ENCODE measurements at places on chromosomes 5 and 9.

DNA sequence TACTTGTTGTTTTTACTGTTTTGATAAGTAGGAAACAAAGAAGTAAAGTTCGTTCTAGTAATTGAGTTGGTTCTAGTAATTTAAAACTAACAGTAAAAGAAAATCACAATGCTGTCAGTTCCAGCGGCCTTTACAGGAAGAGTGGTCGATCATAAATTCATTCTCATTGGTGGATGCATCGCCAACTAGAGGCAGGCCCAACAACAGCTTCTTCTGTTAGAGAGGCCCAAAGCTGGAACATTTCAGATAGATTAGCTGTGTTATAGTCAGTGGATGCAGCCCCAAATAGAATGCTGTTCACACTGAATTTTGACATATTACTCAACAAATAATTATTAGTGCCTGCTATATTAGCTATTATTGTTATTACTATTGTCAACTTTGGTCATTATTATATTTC lies 80.8 kb downstream of the ARRDC3 start:
- DNase-seq = no peak

GRCh38 chr5:72598401-72599064 lies 91.3 kb upstream of the ZNF366 start:
- DNase-seq = peak; percentile 89

GRCh38 chr5:125700380-125700861 lies 722.8 kb upstream of the GRAMD2B start:
- DNase-seq = no peak

- no peak for DNase-seq
Observed at GRCh38 chr5:43123887-43124286, 3.2 kb downstream of the ZNF131 start.

DNA sequence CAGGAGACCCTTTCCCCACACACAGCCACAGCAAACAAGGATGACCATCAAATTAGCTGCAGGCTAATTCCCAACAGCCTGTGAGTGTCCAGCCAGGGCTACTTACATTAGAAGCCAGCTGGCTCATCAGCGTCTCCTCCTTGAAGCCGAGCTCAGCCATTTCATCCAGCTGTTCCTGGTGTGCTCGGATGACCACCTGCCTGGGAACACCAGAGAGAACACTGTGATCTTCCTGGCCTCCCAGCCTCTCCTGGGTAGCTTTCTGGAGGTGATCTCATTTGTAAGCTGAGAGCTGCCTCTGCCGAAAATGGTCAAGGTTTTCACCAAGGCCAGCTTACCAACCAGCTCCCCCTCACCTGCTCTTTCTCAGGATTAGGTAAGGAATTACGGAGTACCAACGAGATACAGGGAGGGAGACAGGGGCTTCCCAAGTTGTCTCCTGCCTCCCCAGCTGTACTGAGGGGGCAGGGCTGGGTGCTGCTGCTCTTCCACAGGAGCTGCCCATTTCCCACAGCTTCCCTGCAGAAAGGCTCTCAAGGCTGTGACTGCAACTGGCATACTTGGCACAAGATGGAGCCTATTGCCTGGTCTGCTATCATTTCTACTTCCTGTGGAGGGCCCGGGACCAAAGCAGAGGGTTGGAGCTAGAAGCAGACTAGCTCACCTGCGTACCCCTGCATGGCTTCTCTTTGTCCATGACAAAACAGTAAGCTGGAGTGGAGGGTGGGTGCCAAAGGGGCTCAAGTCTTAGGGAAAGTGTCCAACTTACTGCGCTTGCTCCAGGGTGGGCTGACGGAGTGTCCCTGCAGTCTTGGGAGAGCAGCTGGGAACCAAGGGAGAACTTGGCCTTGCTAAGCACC lies 73.9 kb downstream of the KIF24 start:
- DNase-seq = no peak

DNA sequence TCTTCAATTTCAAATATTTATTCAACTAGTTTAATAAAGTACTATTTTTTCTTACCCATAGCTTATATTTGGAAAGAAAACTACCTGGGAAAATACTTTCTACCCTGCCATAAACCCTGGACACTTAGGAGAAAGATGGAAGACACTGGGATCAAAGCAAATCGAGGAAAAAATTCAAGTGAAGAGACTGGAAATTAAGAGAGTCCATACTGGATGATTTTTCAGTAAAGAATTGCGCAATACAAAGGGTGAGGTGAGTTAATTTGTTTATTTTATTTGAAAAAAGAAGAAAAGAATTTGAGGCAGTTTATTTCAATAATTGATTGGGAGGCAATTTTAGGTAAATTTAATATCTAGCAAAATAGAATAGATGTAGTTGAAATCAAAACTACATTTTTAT lies 331.8 kb upstream of the ITGA1 start:
- DNase-seq = no peak

DNA sequence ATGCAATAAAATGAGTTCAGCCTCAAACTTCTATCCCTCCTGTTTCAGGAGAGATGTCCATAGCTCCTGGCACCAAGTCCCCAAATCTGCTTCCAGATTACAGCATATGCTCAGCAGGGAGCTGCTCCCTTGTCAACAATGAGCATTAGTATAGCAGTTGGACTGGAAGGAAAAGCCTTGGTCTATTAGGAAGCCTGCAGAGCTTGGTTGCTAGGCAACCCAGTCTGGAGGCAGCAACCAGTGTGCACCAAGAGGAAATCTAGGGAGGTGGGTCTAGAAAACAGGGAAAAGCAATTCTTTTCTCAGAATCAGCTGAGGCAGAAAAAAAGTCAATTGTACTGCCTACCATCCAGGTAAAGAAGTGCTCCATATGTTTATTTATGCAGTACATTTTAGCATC lies 229.5 kb upstream of the NMUR2 start:
- DNase-seq = no peak

DNA sequence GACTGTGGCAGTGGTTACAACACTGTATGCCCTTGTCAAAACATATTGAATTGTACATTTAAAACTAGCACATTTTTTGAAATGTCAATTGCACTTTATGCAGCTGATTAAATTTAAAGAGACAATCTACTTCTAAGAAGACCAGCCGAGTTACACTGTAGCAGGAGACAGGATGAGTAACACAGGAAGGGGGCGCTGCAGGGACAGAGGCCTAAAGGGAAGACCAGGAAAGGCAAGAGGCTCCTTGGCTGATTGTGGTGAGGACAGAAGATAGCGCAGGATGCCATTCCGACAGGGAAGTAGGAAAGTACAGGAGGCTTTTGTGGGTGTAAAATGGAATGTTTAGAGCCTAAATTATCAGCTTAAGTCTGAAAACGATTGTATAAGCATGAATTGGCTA lies 28.2 kb upstream of the PPP2R2B start:
- DNase-seq = no peak

- DNase-seq = no peak
Observed at GRCh38 chr9:124794902-124795491, 18.1 kb downstream of the OLFML2A start.

GRCh38 chr5:91266184-91266705 lies 116.9 kb downstream of the ARRDC3 start:
- no peak for DNase-seq

DNA sequence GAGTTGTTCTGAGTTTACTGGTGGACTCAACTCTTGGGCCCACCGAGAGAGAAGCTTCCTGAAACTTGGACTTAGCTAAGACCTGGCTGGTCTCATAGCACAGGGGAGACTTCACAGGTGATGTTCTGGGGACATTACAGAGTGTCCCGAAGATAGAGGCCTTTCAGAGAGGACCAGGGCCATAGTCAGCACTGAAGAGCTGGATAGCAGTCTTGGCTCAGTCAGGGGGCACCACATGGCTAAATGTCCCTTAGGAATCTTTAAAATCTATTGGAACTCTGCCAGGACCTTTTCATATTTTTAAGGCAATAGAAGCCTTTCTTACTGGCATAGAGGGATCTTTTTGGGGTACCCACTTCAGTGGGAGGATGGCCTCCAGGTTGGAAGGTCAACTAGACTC lies 59.8 kb upstream of the CPLX2 start:
- DNase-seq = no peak

- DNase-seq = no peak
Observed at GRCh38 chr9:19551124-19551929, 142.5 kb downstream of the ACER2 start.

- DNase-seq = no peak
Observed at GRCh38 chr5:66151030-66151429, 6.9 kb downstream of the SREK1 start.

DNA sequence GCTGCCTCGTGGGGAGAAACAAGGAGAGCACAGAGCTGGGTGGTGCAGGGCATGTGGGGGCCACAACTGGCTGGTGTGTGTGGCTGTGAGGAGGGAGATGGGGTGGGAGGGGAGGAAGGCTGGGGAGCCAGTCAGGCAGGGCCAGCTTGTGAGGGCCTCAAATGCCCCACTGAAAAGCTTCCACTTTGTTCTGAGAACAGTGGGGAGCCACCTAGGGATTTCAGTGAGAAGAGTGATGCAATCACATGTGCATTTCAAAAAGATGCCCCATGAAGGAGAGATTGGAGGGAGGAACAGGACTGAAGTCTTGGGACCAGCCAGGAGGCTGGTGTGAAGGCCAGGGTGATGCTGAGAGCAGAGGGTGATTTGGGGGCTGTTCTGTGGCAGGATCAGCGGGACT lies 1.3 kb downstream of the OR13J1 start:
- DNase-seq = no peak

DNA sequence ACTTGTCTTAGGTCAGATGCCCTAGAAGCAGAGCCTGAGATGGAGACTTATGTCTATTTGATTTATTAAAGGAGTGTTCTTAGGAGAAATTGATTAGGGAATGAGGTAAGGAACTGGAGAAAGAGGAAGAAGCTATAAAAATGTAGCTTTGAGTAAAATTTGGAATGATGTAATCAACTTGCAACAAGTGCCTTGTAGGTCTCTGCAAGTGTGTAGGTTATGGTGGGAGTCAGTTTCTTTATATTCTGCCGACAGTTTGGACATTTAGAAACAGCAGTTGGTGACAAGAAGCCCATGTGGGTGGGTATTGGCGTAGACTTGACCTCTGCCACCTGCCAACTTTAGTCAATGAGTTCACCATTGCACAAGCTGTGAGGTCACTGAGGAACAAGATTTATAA lies 986.5 kb downstream of the CDH18 start:
- no peak for DNase-seq

- DNase-seq = no peak
Observed at GRCh38 chr9:89608641-89609335, 4.0 kb downstream of the GADD45G start.

DNA sequence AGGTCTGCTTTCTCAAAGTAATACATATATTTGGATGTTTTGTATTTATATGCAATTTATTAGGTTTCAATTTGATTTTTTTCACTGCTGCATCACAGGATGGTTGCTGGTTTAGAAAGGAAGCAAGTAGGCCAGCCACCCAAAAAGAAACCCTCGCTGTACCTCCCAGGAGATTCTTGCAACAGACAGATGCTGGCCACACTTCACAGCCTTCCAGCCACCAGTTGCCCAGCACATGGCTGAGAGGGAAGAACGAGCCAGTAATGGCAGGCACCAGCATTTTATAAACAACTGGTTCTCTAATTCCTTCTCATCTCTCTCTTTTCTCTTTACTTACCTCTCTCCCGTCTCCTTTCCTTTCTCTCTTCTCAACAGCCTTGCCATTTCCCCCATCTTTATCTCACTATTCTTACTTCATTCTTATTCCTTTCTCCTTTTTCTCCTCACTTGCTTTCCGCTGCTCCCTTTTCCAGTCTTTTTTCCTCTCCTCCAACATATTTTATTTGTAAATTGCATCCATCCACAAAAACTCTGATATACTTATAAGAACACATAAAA lies 38.9 kb downstream of the EFNA5 start:
- DNase-seq = no peak

DNA sequence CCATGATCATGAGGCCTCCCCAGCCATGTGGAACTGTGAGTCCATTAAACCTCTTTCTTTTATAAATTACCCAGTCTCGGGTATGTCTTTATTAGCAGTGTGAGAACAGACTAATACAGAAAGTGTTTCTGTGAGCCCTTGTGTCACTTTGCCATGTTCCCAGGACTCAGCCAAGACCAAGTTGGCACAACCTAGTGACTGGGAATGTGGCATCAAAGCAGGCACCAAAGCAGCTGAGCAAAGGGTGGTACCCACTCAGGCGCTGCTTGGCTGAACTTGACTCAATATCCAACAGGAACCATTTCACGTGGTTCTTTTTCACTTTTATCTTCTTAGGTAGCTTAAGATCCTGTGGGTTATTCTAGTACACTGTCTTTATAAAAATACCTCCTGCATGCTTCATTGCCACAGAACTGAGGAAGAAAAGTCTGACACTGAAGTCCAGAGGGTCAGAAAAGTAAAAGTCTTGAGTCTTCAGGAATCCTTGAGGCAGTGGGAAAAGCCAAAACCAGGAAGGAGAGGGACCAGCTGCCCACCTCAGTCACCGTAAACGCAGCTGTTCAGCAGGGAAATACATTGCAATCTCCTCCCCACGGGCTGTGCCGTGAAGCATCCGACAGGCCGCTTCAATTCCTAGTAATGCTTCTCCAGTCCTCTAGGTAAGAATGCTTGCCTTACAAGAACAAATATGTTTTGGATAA lies 90.5 kb upstream of the RETREG1 start:
- no peak for DNase-seq

DNA sequence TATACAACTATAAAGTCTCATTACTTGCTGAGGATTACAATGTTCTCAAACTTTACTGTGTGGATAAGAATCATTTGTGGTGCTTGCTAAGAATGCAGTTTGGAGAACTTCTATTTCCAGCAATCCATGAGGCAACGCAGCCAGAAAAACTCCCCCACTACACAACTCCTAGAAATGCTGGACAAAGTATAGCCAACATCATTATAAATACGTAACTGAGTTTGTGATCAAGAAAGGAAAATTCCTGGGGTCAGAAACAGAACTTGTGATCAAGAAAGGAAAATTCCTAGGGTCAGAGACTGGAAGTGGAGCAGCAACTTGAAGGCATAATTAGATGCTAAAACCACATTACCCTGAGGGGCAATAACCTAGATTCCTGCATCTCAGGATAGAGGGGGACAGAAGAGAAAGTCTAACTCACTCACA lies 81.1 kb downstream of the MAT2B start:
- DNase-seq = no peak

DNA sequence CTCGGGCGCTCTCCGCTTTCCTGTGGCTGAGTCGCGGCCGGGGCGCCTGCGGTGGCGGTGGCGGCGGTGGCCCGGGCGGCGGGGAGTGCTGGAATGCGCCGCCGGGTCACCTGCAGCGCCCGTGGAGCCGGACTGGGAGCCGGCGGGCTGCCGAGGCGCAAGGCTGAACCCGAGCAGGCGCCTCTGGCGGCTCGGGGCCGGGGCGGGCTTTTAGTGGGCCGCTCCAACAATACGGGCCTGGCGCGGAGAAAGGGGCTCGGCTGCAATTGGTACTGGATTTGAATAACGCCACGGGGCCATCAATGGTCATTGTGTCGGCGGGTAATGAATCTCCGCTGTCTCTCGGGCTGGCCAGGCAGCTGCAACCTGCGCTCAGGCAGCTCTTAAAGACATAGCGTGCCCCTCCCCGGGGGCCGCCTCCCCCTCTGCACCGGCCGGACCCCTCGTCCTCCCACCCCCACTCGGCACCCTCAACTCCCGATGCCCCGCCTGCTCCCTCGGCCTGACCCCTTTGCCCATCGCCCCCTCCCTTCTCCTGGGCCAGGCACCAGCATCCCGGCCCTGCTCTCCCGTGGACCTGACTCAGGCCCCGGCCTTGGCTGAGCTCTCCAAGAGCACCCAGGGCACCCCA lies 22.1 kb downstream of the URM1 start:
- DNase-seq = no peak

All from inflammatory macrophage (primary cell).